ENCODE measurements at places on chromosomes 5 and 9.

DNA sequence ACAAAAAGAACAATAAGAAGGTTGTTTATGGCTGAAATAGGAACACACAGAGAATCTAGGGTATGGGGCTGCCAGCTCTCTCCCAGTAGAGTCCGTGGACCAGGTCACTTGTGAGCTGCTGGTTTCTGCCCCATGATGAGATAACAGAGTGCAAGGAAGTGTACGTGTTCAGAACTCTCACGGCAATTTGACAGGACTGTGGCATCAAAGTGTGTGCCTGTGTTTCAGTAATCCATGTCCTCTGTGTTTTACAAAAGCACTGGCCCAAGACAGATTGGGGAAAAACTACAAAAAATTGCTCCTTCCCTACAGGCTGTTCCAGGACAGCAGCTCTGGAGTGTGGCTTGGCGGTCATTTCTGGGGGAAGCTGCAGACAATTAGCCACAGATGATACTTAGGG is 184.6 kb downstream of the AUH start:
- no peak for DNase-seq

DNA sequence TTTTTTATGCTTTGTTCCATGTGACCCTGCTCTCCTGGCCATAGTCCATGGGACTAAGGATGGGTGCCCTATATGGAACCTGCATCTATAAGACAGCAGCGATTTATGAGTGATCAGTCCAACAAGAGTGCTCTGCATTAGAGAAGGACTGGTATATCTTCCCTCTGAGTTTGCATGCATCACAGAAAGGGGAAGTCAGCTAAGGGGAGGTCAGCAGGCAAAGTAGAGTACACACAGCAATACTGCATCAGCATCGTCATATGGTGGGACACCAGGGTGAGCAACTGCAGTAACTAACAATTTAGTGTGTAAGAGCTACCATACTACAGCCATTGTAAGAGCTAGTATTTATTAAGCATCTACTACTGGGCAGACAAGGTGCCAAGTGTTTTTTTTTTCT is 311.3 kb downstream of the NDUFS4 start:
- DNase-seq = no peak

GRCh38 chr5:171355302-171355724 is 32.3 kb upstream of the NPM1 start:
- DNase-seq = no peak

GRCh38 chr5:99317136-99317535 is 388.3 kb upstream of the CHD1 start:
- no peak for DNase-seq

GRCh38 chr9:71767776-71768321 is 464 bp downstream of the CEMIP2 start:
- DNase-seq = peak; percentile 8

DNA sequence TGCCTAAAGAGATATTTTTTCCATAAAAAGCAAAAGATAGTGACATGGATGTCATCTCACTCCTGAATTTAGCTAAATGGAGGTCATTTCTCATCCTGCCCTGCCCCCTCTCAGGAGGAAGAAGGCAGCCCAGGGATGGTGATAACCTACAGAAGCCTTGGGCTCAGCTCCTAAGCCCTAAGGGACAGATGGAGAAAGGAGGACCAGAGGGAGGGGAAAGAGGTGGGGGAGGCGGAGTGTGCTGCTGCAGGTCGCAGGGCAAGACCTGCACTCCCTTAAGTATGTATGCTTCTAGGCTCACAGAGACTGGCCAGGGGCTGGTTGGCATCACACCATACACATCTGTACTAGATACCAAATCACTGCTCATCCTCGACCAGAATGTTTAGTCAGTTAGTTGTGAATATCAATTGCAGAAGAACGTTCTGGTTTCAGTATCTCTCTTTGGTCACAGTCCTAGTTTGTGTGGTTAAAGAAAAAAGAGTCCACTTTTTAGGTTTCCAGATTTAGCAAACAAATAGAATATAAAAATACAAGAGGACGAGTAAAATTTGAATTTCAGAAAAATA is 18.4 kb upstream of the CDKN2AIPNL start:
- DNase-seq = no peak

DNA sequence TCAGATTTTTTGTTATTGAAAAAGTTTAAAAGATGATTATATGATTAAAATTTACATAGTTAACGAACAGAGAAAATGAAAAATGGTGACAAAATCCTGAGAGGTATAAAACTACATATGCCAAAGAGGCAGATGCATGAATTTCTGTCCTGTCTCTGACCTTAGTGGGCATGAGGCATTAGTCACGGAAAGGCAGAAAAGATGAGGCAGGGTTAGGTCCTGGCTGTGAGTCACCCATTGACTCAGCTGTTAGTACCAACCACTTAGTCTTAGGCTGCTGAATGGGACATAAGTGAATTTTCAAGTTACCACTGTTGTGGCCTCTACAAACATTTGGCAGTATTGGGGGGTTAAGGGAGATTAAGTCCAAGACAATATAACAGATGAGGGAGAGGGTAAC is 33.1 kb downstream of the RASA1 start:
- no peak for DNase-seq

Measured in NCI-H2171 treated with DMSO at 0.1 percent for 48 hours (cell line).